ENCODE measurements at places on chromosomes 12 and 14. TPM values are rescaled to one million over a fixed set of nuclear protein-coding genes. Genes with fewer than 3 reads are reported as not detected.

DNA sequence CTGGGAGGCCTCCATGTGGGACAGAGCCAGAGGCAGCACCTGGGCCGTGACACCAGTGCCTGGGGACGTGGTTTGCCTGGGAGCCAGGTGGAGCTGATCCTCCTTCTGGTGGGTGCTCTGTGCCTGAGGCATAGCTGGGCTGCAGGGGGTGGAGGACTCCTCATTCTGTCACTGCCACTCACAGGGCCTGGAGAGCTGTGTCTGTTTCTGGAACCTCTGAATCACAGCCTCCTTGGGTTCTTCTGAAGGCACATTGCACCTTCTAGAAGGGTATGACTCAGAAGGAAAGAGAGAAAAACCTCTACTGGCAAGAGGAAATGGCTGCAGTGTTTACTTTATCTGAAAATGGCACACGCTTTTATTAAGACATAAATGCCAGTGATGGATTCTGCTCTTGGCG, 659.8 kb downstream of the VRK1 start:
- DNase-seq: no peak

GTF2A1 gene
- 30.6 TPM for total RNA-seq

DNA sequence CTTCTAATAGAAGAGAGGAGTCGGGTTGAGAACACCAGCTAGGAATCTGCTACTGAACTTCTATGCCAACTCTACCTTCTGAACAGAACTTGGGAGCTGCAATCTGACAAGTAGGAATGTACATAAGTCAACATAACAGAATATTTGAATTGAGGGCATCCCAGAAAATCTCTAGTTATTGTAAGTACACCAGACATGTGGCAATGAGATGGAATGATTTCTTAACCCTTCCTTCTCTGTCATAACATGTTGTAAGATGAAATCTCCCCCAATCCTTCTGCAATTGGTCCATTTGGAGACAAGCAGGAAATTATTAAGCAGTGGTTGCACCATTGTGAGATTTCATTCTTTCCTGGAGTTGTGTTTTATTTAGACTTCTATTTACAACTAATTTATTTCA, 68.7 kb upstream of the TMPO start:
- DNase-seq: no peak

- no peak for DNase-seq
Observed at GRCh38 chr12:39618701-39619100, 902 bp downstream of the ABCD2 start.

- no peak for DNase-seq
Observed at GRCh38 chr14:33846100-33846824, 104.6 kb downstream of the EGLN3 start.

LGR5 gene
- total RNA-seq: 0.38 TPM

DNA sequence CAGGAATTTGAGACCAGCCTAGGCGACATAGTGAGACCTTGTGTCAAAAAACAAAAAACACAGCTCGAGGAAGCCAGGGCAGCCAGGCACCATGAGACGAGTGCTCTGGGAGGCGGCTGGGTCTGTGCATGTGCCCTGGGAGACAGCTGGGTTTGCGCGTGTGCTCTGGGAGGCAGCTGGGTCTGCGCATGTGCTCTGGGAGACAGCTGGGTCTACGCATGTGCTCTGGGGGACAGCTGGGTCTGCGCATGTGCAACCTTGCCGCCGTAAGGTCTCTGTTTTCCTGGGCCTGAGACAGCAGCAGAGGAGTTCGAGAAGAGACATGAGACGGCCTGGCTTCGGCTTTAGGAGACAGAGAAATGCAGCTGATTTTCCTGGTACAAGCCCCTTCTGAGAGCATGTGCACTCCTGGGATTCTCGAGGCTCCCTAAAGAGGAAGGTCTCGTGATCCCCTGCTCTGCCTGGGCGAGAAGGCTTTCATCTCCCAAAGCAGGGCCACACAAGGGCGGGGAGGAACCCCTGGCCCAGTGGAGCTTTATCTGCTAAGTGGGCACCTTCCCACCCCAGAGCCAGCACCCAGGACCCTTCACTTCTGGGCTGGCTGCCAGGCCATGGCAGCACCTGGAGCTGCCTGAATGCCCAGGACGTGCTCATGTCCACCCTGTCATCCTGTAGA, 3.5 kb upstream of the BDKRB1 start:
- no peak for DNase-seq

- DNase-seq: no peak
Observed at GRCh38 chr12:6824901-6825381, 3.3 kb upstream of the P3H3 start.

DNA sequence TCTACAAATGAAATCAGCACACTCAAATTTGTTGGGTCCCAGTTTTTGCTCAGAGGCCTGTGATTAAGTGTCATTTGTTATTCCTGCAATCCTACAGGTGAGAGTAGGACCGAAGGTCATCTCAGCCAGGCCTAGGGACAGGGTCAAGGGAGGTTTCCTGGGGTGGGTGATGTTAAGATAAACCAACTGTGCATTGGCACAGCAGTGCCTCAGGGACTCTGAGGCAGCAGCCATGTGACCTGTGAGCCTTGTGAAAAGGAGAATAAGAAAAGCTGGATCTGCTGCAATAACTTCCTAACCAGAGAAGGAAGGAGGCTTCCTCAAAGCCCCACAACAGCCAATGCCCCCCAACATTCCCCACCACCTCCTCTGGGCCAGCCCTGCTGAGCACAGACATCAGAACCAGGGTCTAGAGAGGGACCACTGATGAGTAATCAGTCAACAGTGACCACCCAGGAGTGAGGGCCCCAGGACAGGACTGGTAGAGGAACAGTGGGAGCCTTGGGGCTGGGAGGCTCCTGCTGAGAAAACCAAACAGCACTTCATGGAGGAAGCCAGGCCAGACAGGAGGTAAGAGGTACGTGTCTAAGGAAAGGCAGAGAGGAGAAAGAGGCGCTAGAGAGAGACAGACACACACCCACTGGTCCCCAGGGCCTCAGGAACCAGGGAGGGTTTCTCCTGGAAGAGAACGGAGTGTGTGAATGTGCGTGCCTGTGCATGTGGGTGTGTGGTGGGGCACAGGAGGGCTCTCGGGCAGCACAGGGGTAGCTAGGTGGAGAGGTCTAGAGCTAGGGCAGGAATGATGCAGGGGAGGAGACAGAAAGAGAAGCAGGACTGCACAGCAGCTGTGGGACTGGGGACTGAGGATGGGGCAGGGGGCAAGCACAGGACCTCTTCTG, 82.4 kb downstream of the ITPK1 start:
- no peak for DNase-seq

GRCh38 chr14:102275866-102276265, 29.1 kb downstream of the MOK start:
- DNase-seq: no peak

NUDT4 gene
- 133 TPM for total RNA-seq

DNA sequence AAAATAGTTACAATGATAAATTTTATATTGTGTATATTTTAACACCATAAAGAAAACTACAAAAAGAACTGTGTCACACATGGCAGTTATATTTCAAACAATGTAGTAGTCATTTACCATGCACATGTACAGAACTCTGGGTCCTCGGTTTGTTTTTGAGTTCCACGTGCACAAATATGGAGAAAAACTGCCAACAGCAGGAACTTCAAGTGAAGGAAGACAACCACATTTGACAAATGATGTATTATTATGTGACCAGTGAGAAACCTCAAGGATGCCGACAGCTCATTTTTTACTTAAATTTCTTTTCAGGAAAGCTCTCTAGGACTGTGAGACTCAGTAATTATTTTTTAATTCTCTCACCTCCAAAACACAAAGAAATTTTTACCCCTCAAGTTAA, 244.2 kb upstream of the USP15 start:
- no peak for DNase-seq

- no peak for DNase-seq
Observed at GRCh38 chr12:4240161-4240783, 33.3 kb upstream of the CCND2 start.

CACNA1C gene
- total RNA-seq: 71.3 TPM

DNA sequence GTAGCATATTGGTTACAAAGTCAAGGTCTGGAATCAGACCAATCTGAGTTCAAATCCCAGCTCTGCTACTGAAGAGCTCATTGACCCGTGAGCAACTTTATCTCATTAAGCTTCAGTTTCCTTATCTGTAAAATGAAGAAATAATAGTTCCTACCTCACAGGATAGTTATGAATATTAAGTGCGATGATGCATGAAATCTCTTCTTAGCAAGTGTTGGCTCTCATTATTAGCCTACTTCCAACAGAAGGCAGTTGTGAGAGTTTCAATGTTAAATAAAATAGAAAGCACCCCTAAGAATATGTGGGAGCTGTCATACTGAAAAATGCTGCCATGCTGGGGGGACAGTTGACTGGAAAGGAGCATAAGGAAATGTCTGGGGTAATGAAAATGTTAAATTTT, 39.0 kb upstream of the ITPR2 start:
- no peak for DNase-seq

- no peak for DNase-seq
Observed at GRCh38 chr12:47920913-47921312, 16.1 kb upstream of the VDR start.

- DNase-seq: no peak
Observed at GRCh38 chr14:63179383-63179782, 24.9 kb upstream of the RHOJ start.

Measured in posterior vena cava (tissue), 2 donors.